ENCODE measurements at places on chromosomes 3 and 15.

DNA sequence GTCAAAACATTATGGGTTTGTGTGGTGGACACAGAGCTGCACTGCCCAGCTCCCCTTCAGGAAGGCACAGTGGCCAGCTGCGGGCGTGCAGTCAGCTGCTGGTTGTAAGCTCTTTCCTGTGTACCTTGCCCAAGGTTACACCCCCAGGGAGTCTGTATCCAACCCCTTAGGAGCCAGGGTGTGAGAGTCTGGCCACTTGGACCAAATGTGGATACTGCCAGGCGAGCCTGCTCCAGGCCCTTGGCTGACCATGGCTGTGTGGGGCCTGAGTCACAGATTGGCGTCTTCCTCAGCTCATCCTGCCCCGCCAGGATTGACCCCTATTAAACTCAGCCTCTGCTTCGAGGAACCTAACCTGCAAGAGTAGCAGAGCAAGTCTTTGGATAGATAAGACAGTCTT is 56.9 kb downstream of the ABHD5 start:
- no peak for DNase-seq

DNA sequence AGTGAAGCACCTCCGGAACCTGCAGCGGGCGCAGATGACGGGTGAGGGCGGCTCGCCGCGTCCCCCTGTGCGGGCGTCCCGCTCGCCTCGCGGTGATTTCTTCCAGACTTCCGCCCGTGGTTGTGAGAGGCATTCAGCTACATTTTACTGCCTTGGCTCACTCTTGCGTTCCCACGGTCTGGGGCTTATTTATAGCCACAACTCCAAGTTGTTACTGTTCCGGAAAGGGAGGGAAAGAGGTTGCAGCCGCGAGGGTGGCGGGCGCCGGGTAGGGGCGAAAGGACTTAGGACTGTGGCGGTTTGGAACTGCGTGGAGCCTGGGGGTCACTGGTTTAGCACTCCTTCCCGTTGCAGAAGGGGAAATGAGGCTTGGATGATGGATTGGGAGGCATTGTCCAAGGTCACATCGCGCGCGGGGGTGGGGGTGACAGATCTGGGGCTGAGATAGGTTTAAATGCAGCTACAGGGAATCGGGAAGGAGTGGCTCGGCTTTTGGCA is 1.1 kb downstream of the HES1 start:
- peak; percentile 16 for DNase-seq

DNA sequence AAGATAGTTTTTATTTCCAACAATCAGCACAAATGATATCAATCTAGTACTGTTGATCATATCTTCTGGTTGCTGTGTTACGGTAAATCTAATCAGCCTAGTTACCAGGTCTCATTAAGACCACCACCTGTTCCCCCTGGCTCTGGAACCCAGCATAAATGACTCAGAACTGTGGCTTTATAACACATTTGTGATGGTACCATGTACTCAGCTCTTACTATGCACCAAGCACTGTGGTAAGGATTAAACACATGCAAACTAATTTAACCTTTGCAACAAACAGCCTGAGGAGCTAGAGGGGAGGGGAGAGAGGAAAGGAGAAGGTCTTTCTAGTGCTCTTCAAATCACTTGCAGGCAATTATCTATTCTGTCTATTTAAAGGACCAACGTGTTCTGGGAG is 173.9 kb upstream of the LMCD1 start:
- no peak for DNase-seq

GRCh38 chr15:48856942-48857341 is 21.0 kb upstream of the EID1 start:
- no peak for DNase-seq

GRCh38 chr3:127307112-127307835 is 19.4 kb upstream of the PRR20G start:
- DNase-seq: no peak

GRCh38 chr3:14156843-14157561 is 21.4 kb downstream of the XPC start:
- DNase-seq: no peak

GRCh38 chr3:43259626-43260025 is 26.7 kb upstream of the SNRK start:
- no peak for DNase-seq

DNA sequence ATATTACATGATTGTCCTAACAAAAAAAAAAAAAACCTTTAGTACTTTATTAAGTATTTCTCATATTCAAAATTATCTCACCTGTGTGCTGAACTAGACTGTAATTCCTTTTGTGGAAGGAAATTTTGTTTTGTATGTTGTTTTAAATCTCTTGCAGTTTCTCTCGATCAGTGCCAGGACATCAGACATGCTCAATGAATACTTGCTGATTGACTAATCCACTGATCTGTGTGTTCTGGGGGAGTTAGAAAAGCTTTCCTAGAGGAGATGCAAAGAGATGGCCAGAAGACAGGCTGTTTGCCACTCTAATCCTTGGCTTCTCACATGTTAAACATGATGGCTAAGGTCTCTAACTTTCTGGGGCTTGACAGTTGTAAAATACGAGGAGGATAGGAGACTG is 233.3 kb upstream of the NR2E3 start:
- no peak for DNase-seq

Data from stimulated activated CD4-positive, alpha-beta T cell treated with anti-CD3 and anti-CD28 coated beads, Interleukin-4, amount 100 ng/mL, for 24 hours (primary cell).